ENCODE measurements at places on chromosomes 13 and 19.

- DNase-seq = no peak
These were observed 375.7 kb upstream of the SPRY2 start for GRCh38 chr13:80716610-80717081.

GRCh38 chr19:51698296-51698695, 5.2 kb downstream of the SPACA6 start:
- DNase-seq = no peak

GRCh38 chr13:101298517-101298916, 117.8 kb downstream of the NALCN start:
- DNase-seq = no peak

- DNase-seq = no peak
These were observed 29.8 kb downstream of the ZNF536 start for GRCh38 chr19:30401956-30402355.

DNA sequence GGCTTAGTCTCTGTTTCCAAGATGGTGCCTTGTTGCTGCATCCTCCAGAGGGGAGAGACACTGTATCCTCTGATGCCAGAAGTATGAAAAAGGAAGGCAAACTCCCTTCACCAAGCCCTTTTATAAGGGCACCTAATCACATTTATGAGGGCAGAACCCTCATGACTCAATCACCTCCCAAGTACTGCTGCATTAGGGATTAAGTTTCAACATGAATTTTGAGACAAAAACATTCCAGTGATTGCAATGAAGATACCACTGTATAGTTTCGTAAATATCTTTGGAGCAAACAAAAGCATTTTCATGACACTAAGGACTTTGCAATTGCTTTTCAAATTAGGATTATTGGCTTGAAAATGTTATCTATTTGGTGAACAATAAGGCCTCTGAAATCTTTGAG, 63.8 kb downstream of the RNF17 start:
- DNase-seq = no peak

DNA sequence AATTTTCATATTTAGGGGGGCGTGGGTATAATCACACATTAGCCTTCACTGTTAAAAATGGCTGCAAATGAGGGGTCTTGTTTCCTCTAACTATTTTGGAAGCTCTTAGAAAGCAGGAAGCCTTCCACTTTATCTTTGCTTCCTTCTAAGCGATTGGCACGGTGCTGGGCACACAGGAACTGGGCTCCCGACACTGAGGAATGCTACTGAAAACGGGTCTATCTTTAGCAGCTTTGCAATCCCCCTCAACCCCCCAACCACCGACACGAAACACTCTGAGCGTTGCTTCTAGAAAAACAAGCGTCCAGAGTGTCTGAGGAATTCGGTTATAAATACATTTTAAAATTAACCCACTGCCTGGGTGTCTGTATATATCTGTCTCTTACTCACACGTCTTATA, 143.6 kb downstream of the CACNA1A start:
- no peak for DNase-seq

GRCh38 chr19:5692723-5693194, 2.7 kb downstream of the RPL36 start:
- no peak for DNase-seq

GRCh38 chr13:114077099-114077932, 55.1 kb downstream of the RASA3 start:
- peak; percentile 32 for DNase-seq

GRCh38 chr13:75607447-75607846, 28.7 kb upstream of the LMO7 start:
- DNase-seq = no peak

GRCh38 chr19:55432241-55432959, 10.7 kb downstream of the SHISA7 start:
- no peak for DNase-seq

DNA sequence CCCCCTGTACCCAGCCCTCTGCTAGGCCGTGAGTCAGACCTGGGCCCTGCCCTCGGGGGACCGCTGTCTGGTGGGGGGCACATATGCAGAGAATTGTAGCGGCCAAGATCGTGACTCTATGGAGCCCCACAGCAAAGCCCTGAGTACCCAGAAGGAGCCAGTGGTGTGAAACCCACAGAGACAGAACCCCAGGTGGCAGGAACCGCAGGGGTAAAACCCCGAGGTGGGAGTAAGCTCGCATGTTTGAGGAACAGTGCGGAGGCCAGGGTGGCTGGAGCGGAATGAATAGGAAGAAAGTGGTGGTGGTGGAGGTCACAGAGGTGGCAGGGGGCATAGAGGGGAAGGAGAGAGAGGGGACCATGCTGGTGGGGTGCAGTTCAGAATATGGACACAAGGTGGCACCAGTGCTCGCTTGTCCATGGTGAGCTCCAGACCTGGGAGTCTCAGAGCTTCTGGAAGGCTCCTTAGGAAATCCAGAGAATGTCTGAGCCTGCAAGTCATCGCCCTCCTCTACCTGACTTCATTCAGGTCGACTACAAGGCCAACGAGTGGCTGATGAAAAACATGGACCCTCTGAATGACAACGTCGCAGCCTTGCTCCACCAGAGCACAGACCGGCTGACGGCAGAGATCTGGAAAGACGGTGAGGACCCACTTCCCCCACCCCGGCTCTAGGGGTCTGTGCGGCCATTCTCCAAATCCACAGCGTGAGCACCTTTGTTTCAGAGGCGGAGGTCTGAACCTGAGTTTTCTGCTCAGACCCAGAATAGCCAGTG, 48.9 kb downstream of the MYH14 start:
- no peak for DNase-seq

- DNase-seq = no peak
These were observed 799 bp downstream of the MYBPC2 start for GRCh38 chr19:50433201-50434180.

DNA sequence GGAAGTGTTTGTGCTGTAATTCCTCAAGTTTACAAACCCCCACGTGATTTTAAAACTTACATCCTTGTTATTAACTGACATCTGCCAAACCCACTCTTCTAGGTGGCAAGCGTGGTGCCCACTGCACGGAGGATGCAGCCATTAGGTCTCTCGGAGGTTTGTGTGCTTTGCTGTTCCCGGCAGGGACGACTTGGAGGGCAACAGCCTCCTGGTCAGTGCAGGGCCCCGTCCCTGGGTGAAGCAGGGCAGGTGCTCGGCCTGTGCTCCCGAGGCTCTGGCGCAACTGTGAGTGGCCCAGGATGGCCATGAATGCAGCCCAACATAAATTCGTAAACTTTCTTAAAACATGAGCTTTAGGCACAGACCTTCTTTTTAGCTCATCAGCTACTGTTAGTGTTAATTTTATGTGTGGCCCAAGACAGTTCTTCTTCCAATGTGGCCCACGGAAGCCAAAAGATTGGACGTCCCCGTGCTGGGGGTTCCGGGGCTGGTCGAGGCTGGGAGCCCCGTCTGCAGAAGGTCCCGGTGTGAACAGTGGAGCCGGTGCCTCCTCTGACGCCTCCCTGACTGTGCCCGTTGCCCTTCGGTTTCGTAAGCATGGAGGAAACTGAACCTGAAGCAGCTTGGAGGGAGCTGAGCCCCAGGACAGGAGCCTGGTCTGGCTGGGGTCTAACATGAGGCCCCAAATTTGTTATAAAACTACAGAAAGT, 11.9 kb downstream of the GAS6 start:
- DNase-seq = peak; percentile 4

DNA sequence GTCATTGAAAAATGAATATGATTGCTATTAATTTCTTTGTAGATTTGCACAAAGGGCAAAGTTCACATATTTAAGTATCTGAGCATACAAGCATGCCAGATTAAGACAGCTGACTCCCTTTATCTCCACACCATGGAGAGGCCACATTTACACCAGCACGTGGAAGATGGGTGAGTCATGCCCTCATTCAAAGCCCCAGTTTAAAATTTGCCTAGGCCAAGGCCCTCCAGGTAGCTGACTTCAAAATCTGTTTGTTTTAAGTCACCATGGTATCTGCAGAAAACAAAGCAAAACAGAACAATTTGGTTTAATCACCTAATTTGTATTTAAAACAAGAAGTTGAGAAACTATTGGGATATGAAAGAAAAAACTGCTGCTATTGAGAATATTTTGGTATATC, 109.2 kb downstream of the ESD start:
- DNase-seq = no peak

DNA sequence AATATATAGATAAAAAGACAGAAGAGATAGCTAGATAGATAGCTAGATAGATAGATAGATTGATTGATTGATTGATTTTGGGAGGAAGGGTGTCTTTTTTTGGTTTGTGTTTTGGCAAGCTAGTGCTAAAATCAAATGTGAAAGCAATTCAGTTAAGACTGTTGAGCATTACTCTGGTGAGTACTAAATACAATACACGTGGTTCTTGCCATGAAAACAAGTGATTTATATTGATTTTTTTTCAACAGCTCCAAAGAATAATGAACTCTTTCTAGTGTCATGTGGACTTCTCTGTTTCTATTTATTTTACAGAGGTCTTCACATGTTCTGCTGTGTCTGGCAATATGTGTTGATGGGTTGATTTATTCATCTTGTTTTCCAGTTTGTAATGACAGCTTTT, 172.0 kb downstream of the POU4F1 start:
- no peak for DNase-seq

GRCh38 chr13:113049521-113049941, 56.1 kb upstream of the F7 start:
- no peak for DNase-seq

GRCh38 chr13:22736084-22736767, 444.6 kb upstream of the SGCG start:
- no peak for DNase-seq

DNA sequence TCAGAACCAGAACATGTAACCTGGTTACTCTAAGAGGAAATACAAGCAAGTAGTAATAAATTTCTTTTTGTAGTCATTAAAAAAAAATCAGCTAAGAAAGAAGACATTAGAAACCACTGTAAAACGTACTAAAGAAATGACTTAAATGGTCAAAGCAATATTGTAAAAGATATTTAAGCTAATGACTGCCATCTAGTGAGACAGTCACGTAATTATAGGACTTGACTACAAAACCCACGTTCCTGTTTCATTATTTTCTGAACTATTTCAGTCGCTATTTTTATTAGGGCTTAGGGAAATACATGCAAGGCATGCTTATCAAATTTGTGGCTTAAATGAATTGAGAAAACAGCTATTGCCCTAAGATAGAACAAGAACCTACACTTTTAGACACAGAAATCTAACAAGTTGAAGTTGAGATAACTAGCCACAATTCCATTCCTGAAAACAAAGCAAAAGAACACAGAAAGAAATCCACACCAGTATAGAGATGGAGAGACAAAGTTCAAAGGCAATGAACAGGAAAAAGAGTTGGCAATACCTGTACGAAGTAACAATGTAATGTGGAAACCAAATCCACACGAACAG, 17.9 kb downstream of the ALG5 start:
- no peak for DNase-seq

DNA sequence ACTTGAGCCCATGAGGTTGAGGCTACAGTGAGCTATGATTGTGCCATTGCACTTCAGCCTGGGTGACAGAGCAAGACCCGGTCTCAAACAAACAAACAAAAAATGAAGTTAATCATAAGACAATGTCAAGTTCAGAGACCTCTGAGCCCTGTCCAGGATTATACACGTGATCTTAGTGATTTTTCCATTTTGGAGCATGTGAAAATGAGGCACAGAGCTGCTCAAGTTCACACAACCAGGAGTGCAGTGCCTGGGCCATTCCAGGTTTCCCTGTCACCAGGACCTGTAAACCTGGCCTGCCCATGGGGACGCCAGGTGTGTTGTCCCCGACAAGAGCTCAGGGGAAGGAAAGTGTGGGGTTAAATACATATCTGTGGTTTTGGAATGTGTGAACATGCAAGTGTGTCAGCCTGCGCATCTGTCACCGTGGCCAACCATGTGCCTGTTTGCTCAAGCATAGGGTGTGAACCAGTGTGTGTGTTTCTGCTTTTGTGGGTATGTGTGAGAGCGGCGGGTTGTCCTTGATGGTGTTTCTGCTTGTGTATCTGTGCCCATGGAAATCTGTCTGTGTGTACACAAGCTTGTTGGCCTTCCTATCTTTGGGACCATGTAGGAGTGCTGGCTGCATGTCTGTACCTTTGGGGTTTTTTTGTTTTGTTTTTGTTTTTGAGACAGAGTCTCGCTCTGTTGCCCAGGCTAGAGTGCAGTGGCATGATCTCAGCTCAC, 1.5 kb upstream of the FXYD1 start:
- DNase-seq = no peak

- DNase-seq = no peak
These were observed 192.6 kb downstream of the DLEU7 start for GRCh38 chr13:50650592-50651504.

- DNase-seq = no peak
These were observed 7.9 kb upstream of the PVR start for GRCh38 chr19:44635581-44636438.

Measured in left hindlimb (tissue), 1 donor.